ENCODE measurements at places on chromosomes 7 and 10. TPM values are rescaled to one million over a fixed set of nuclear protein-coding genes. Genes with fewer than 3 reads are reported as not detected.

GRCh38 chr10:49298983-49299815 is at the start of gene C10orf71:
C10orf71 (plus strand) TSS chr10:49299170; CDS start chr10:49322546, 23,376 bp downstream.
- H3K27me3 ChIP-seq = peaks cover 12% of the 10 kb centered on the region
- no peak for DNase-seq
- no peak within 1 kb of the TSS for H3K4me3 ChIP-seq
- H3K4me1 ChIP-seq = no peaks in the 10 kb centered on the region
- no peaks in the 10 kb centered on the region for H3K36me3 ChIP-seq

The ASAH2 gene
- 10.7 TPM for total RNA-seq

The EBF3 gene
- total RNA-seq = 0.12 TPM

The GPER1 gene
- total RNA-seq = 1.2 TPM

The ESYT2 gene
- total RNA-seq = 68.2 TPM

GRCh38 chr7:151008511-151009323 is 15.6 kb downstream of the ATG9B start:
- H3K4me1 ChIP-seq = peaks cover 16% of the 10 kb centered on the region
- peak overlapping the region; percentile 72 for H3K4me3 ChIP-seq
- H3K27ac ChIP-seq = peak overlapping the region; percentile 71
- no peaks in the 10 kb centered on the region for H3K27me3 ChIP-seq
- peak; percentile 87 for DNase-seq

The BTBD16 gene
- total RNA-seq = 0.27 TPM

- no peaks in the 10 kb centered on the region for H3K4me1 ChIP-seq
- H3K36me3 ChIP-seq = no peaks in the 10 kb centered on the region
- H3K27me3 ChIP-seq = no peaks in the 10 kb centered on the region
- no peak overlapping the region for H3K4me3 ChIP-seq
Measured at GRCh38 chr7:110637252-110637651, 453.7 kb upstream of the LRRN3 start.

- H3K27ac ChIP-seq = no peak overlapping the region
- no peak for DNase-seq
- H3K27me3 ChIP-seq = no peaks in the 10 kb centered on the region
- H3K36me3 ChIP-seq = no peaks in the 10 kb centered on the region
Measured at GRCh38 chr10:97770255-97770654, 1.5 kb downstream of the SFRP5 start.

The ADCY1 gene
- total RNA-seq = 0.05 TPM

- no peaks in the 10 kb centered on the region for H3K27me3 ChIP-seq
- no peaks in the 10 kb centered on the region for H3K36me3 ChIP-seq
- no peaks in the 10 kb centered on the region for H3K4me1 ChIP-seq
Measured at GRCh38 chr7:127943541-127944521, 87.4 kb downstream of the LRRC4 start.

All from HCT116 (cell line).